ENCODE measurements at places on chromosomes 16 and 17.

GRCh38 chr17:6255322-6255721 lies 179.6 kb downstream of the AIPL1 start:
- H3K36me3 ChIP-seq, result no peaks in the 10 kb centered on the region
- H3K27me3 ChIP-seq, result peaks cover 27% of the 10 kb centered on the region
- DNase-seq, result no peak
- H3K4me3 ChIP-seq, result no peak overlapping the region

GRCh38 chr17:34487626-34488025 lies 91.8 kb upstream of the TMEM132E start:
- H3K4me3 ChIP-seq, result no peak overlapping the region
- peaks cover 3% of the 10 kb centered on the region for H3K4me1 ChIP-seq
- DNase-seq, result no peak

GRCh38 chr17:64781810-64782555 lies 119.9 kb upstream of the SMURF2 start:
- H3K27me3 ChIP-seq, result peaks cover 11% of the 10 kb centered on the region
- H3K4me1 ChIP-seq, result peaks cover 32% of the 10 kb centered on the region
- no peak overlapping the region for H3K27ac ChIP-seq
- no peak for DNase-seq

GRCh38 chr17:20067711-20068110 lies 58.6 kb downstream of the SPECC1 start:
- H3K36me3 ChIP-seq, result no peaks in the 10 kb centered on the region
- no peak overlapping the region for H3K27ac ChIP-seq
- no peak overlapping the region for H3K4me3 ChIP-seq
- peaks cover 28% of the 10 kb centered on the region for H3K4me1 ChIP-seq
- no peak for DNase-seq

GRCh38 chr17:36613155-36613554 lies 11.8 kb downstream of the MRM1 start:
- peaks cover 3% of the 10 kb centered on the region for H3K36me3 ChIP-seq
- no peak overlapping the region for H3K27ac ChIP-seq
- H3K4me3 ChIP-seq, result no peak overlapping the region
- peaks cover 5% of the 10 kb centered on the region for H3K4me1 ChIP-seq

GRCh38 chr17:16419074-16419928 lies 3.9 kb downstream of the TRPV2 start:
- H3K27ac ChIP-seq, result peak overlapping the region; percentile 99
- DNase-seq, result peak; percentile 66

DNA sequence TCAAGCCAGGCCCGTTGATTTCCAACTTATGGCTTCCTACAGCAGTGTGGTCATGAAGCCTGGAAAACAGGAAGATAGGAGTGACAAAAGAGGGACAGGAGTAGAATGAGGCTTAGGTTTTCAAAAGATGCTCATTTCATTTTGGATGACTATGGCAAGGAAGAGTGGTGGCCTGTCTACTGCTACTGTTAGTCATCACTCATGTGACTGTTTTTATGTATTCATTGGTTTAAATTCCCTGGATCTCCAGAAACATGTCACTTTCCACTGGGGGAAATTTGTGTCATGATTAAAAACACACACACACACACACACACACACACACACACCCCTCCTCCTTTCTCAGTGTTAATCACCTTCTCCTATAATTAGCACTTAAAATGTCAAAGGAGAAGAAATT lies 1.1 kb upstream of the CYLD start:
- peaks cover 15% of the 10 kb centered on the region for H3K36me3 ChIP-seq
- H3K4me1 ChIP-seq, result peaks cover 64% of the 10 kb centered on the region
- peak overlapping the region; percentile 90 for H3K27ac ChIP-seq
- peaks cover 1% of the 10 kb centered on the region for H3K27me3 ChIP-seq

GRCh38 chr17:9123594-9124553 lies 102.6 kb downstream of the NTN1 start:
- peaks cover 10% of the 10 kb centered on the region for H3K27me3 ChIP-seq
- no peak overlapping the region for H3K27ac ChIP-seq
- H3K4me3 ChIP-seq, result no peak overlapping the region
- DNase-seq, result no peak
- no peaks in the 10 kb centered on the region for H3K36me3 ChIP-seq

GRCh38 chr17:44983563-44983962 lies 15.5 kb upstream of the C1QL1 start:
- peaks cover 8% of the 10 kb centered on the region for H3K4me1 ChIP-seq
- DNase-seq, result no peak
- no peak overlapping the region for H3K27ac ChIP-seq
- H3K27me3 ChIP-seq, result peaks cover 50% of the 10 kb centered on the region
- no peak overlapping the region for H3K4me3 ChIP-seq

DNA sequence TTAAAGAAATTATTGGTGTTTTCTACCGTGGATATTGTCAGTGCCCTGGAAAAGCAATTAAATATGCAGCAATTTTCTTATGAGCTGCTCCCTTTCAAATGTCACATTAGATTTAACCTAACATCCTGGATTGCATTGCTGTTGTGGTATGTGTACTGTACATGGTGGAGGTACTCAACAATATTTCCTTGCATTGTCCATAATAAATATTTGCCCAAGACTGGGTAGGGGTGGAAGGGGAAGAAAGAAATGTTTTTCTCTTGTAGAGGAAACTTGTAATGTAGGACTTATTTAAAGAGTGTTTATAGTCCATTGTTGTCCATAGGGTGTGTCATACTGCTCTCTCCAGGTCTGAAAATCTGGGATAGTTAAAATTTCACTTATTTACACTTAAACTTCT lies 346.2 kb upstream of the TBX2 start:
- no peak overlapping the region for H3K27ac ChIP-seq
- H3K4me1 ChIP-seq, result peaks cover 9% of the 10 kb centered on the region
- peaks cover 4% of the 10 kb centered on the region for H3K36me3 ChIP-seq

GRCh38 chr16:22813223-22813947 lies 577 bp upstream of the HS3ST2 start:
- H3K27ac ChIP-seq, result no peak overlapping the region
- peak; percentile 51 for DNase-seq
- H3K27me3 ChIP-seq, result peaks cover 43% of the 10 kb centered on the region
- no peaks in the 10 kb centered on the region for H3K36me3 ChIP-seq

- peaks cover under 1% of the 10 kb centered on the region for H3K27me3 ChIP-seq
- peaks cover 4% of the 10 kb centered on the region for H3K4me1 ChIP-seq
- no peaks in the 10 kb centered on the region for H3K36me3 ChIP-seq
- no peak overlapping the region for H3K27ac ChIP-seq
- no peak for DNase-seq
These were observed 9.7 kb upstream of the CCL2 start for GRCh38 chr17:34245351-34245905.

DNA sequence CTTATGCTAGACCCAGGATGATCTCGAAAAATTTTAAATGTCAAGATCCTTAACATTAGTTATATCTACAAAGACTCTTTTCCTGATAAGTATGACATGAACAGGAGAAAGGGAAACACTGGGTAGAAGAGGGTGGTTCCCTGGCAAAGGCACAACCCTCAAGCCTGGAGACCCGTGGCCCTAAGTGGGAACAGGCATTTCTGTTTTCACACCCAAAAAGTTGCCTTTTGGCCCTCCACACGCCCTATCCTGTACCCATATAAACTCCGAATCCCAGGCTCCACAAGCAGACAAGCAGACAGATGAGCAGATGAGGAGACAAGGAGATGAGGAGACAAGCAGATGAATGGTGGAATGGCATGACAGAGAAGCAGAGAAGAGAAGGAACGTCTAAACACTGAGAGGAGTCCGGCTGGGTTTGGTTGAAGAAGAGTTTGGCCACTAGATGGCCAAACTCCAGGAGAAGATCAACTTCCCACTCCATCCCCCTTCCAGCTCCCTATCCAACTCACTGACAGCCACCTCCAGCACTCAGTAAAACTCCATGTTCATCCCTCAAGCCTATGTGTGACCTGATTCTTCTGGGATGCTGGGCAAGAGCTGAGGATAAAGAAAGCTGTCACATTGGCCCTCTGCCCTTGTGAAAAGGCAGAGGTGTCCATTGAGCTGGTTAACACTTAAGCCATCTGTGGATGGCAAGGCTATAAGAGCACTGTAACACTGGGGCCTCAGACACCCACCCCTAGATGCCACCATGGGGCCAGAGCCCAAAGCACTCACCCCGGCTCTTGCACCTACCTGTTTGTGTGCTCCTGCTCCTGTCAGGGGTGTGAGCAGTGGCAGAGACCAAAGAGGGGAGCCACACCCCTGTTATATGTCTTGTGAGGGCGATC lies 139.6 kb upstream of the FAM20A start:
- no peaks in the 10 kb centered on the region for H3K36me3 ChIP-seq
- H3K27ac ChIP-seq, result no peak overlapping the region
- H3K4me1 ChIP-seq, result no peaks in the 10 kb centered on the region

GRCh38 chr16:85383836-85384832 lies 229.0 kb upstream of the GSE1 start:
- no peak overlapping the region for H3K4me3 ChIP-seq
- H3K27me3 ChIP-seq, result peaks cover 12% of the 10 kb centered on the region
- no peaks in the 10 kb centered on the region for H3K4me1 ChIP-seq
- DNase-seq, result no peak
- H3K27ac ChIP-seq, result no peak overlapping the region
- H3K36me3 ChIP-seq, result no peaks in the 10 kb centered on the region

DNA sequence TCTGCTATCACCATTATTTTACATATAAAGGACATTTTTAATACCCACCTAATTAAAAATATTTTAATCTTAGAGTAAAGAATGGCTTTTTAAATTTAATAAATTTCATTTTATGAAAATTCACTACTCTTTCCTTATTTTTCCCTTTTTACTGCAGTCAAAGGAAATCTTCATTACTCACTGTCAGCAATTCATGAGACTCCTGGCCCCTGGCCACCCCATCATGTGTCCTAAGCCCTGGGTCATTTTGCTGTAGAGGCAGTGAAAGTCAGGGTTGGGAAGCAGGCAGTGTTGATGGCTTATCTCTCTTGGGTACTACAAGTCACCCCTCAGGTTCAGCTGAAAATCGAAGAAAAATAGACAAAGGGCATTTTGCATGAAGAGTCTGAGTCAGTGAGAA lies 468.6 kb upstream of the CCL2 start:
- H3K4me1 ChIP-seq, result no peaks in the 10 kb centered on the region
- no peaks in the 10 kb centered on the region for H3K36me3 ChIP-seq
- H3K4me3 ChIP-seq, result no peak overlapping the region
- DNase-seq, result no peak

DNA sequence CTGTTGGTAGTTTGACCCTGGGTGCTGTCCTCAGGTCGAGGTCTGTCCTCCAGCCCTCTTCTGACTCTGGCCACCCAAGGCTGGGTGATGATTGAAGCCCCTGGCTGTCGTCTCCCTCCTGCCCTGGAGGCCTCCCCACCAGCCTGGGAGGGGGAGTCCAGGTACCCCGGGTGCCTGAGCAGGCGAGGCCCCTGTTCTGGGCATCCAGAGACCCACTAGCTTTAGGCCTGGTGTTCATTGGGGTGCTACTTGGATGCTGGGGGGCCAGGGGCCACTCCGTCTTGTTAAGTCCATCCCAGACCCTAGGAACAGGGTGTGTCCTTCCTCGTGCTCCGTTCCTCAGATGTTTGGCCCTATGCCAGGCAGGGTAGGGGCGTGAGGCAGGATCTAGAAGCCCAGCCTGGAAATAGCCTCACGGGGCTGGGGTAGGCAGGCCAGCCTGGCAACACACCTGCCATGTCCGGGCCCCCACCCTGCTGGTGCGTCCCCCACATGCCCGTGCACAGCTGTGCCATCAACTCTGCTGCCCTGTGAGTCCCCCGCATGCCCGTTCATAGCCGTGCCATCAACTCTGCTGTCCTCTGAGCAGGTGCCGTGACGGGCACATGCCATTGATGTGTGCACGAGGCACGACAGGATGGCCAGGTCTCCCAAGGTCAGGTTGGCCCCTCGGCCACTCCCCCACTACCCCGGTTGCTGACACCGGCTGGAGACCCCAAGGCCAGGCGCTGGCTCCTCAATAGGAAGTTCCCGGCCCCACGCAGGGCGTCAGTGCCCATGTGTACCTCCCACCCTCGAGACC lies 36.9 kb downstream of the GINS2 start:
- peaks cover 5% of the 10 kb centered on the region for H3K4me1 ChIP-seq
- H3K27me3 ChIP-seq, result no peaks in the 10 kb centered on the region
- DNase-seq, result no peak
- H3K4me3 ChIP-seq, result no peak overlapping the region
- H3K27ac ChIP-seq, result no peak overlapping the region

- no peak for DNase-seq
These were observed 572.7 kb upstream of the CDH5 start for GRCh38 chr16:65793781-65794180.

DNA sequence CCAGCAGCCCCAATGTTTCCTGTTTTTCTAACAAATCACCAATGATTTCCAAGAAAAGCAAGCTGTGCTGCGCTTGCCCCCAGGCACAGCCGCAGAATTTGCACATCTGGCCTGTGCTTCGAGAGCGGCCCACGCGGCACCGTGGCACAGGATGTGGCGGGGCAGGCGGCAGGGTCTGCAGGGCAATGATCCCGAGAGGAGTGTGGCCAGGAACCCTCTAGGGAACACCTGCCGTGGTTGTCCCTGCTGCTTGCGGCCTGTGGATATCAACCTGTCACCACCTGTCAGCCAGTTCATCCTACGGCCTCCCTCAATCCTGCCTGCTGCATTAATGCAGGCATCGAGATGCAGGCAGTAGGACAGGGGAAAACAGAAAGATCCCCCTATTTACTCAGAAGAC lies 24.0 kb downstream of the PIK3R5 start:
- peak overlapping the region; percentile 97 for H3K27ac ChIP-seq
- H3K4me3 ChIP-seq, result peak overlapping the region; percentile 74
- H3K4me1 ChIP-seq, result peaks cover 85% of the 10 kb centered on the region
- peaks cover 27% of the 10 kb centered on the region for H3K36me3 ChIP-seq

DNA sequence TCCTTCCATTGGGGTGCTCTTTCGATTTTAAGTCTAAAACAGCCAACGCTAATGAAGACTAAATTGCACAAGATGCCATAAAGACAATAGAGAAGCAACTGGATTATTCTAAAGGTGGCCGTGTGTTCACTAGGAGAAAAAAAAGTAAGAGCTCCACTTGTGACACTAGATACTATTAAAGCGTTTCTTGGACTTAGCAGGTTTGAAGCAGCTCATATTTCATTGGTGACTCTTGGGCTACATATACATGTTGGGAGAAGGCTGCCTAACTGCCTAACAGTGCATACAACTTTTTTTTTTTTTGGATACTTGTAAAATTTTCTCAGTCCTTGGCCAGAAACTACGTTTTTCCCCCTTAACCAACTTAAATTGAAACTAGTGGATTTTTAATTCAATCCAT lies 111.8 kb upstream of the NOG start:
- no peak overlapping the region for H3K27ac ChIP-seq
- DNase-seq, result no peak
- no peaks in the 10 kb centered on the region for H3K4me1 ChIP-seq
- peaks cover 2% of the 10 kb centered on the region for H3K27me3 ChIP-seq
- H3K4me3 ChIP-seq, result no peak overlapping the region

DNA sequence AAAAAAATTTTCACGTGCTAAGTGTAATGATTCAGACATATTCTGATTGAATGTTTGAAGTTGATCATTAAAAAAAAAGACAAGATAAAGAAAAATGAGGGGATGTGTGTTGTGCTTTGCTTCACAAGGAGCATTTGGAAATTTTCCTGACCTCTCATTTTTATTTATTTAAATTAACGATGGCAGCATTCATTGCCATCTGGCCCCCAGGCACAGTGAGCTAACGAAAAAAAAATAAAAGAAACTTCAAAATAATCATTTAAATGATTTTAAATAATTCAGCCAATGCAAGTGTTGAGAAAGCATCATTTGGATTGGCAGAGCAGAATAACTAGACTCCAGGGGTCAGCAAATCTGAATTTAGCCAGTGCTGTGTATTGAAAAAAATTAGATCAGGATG lies 1037.2 kb downstream of the CDH11 start:
- DNase-seq, result no peak
- H3K27ac ChIP-seq, result no peak overlapping the region
- no peak overlapping the region for H3K4me3 ChIP-seq

- no peak for DNase-seq
- H3K4me3 ChIP-seq, result no peak overlapping the region
- H3K27me3 ChIP-seq, result no peaks in the 10 kb centered on the region
- H3K36me3 ChIP-seq, result no peaks in the 10 kb centered on the region
- no peak overlapping the region for H3K27ac ChIP-seq
- H3K4me1 ChIP-seq, result no peaks in the 10 kb centered on the region
These were observed 36.2 kb downstream of the ABR start for GRCh38 chr17:1143573-1143972.

All from activated naive CD8-positive, alpha-beta T cell treated with anti-CD3 and anti-CD28 coated beads, Interleukin-2, amount 50 U/mL, for 24 hours (primary cell).